ENCODE measurements at places on chromosomes 12 and 14. TPM values are rescaled to one million over a fixed set of nuclear protein-coding genes. Genes with fewer than 3 reads are reported as not detected.

GRCh38 chr14:53538316-53538881, 385.3 kb upstream of the DDHD1 start:
- no peak for DNase-seq

GATC gene
- 8.9 TPM for polyA plus RNA-seq

KLRB1 gene
- polyA plus RNA-seq, result 1.2 TPM

GRCh38 chr12:45663455-45663854, 66.1 kb upstream of the ARID2 start:
- DNase-seq, result no peak

MYF5 gene
- not detected for polyA plus RNA-seq

MSI1 gene
- 0.13 TPM for polyA plus RNA-seq

GUCY2C gene
- polyA plus RNA-seq, result not detected

TAS2R9 gene
- not detected for polyA plus RNA-seq

- DNase-seq, result no peak
Measured at GRCh38 chr12:52912711-52913430, 8.0 kb upstream of the KRT8 start.

GRCh38 chr12:44143175-44143574, 307.3 kb downstream of the TMEM117 start:
- DNase-seq, result no peak

- no peak for DNase-seq
Measured at GRCh38 chr14:55979096-55979495, 139.1 kb upstream of the PELI2 start.

GPRC5D gene
- 0.13 TPM for polyA plus RNA-seq

DNA sequence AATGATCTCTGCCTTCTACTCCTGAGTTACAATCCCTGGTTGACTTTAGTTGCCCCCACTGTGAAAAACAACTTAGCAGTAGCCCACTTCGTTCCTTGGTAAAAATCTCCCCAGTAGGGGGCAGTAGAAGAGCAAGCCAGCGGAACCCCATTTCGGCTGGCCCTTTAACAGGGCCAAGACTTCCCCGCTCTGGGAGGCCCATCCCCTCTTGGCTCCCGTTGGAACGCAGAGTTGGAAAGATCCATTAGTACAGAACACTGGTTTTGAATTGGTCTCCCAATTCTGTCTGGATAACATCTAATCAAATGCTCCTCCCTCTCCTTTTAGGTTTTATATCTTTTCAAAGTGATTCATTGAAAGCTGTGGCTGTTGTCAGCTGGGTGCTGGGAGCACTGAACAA, 1133.3 kb downstream of the BCL11B start:
- no peak for DNase-seq

SETD1B gene
- polyA plus RNA-seq, result 1.8 TPM

DNA sequence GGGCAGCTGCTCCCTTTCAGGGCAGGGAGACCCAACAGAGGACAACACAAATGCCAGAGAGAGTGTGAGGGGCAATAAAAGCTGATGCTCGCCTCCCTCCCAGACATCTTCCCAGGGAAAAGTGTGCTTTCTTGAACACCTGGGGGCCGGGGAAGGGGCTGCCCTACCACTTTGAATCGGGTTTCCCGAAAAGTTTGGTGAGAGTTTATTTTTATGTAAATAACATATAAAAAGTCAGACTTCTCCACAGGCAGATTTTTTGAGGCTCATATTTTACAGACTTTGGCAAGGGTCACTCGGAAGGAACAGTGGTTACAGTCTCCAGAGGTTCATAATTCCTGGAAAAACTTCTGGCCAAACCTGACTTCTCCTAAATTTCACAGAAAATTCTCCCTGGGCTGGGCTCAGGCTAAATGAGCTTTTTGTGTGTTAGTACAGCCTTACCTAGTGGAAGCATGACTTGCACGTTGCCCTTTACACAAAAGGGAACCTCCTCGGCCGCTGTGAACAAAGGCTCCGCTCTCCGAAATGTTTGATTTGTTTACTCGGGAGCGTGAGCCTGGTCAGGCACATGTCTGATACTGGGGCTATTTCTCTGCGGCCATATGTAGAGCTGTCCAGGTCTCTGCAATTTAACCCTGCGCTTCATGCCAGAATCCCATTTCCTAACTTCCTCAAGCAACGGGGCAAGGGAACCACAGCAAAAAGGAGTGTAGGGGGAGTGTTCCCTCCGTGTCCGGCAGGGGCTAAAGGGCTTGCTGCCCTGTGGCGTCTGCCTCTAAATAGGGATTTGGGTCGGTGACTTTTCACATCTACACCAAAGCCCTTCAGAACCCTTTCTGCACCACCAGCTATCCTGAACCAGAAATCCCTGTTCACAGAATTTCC, 3.4 kb downstream of the RTL1 start:
- no peak for DNase-seq

DNA sequence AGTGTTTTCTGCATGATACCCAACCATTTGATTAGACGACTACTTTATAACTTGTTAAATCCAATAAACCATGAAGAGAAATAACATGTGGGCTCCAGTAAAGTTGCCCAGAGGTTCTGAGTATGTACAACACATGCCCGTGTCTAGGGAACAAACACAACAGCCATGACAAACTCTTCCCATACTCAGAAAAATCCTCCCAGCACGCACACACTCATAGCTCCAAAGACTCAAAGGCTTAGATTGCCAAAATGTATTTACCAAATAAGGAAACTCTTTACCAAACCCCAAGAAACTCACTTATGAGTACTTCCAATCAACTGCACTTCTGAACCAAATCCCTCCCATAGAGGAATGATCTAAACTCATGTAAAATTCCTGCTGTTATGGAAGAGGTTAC, 17.3 kb downstream of the SART3 start:
- DNase-seq, result no peak

GRCh38 chr14:58844544-58844943, 206.8 kb downstream of the DACT1 start:
- DNase-seq, result no peak

GRCh38 chr12:132448463-132448820, 41.5 kb upstream of the FBRSL1 start:
- DNase-seq, result no peak

NELL2 gene
- 0.09 TPM for polyA plus RNA-seq

EAPP gene
- polyA plus RNA-seq, result 18.5 TPM

GRCh38 chr12:101824831-101825230, 5.9 kb downstream of the GNPTAB start:
- DNase-seq, result no peak

SMIM41 gene
- polyA plus RNA-seq, result 0.24 TPM

DNA sequence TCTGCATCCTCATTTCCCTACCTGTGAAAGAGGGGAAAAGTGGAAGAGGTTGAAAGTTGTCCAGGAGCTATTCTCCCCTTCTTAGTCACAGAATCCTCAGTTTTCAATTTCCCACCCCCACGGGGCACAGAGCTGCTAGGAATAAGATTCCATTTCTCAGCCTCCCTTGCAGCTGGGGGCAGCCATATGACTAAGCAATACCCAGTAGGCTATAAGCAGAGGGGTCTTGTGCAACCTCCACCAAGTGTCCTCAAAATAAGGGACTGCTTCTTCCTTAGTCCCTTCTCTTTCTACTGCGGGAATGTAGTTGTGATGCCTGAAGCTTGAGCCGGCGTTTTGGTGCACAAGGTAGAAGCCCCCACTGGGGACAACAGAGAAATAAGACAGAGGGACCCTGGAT, 40.9 kb downstream of the VWF start:
- no peak for DNase-seq

SELPLG gene
- 4.8 TPM for polyA plus RNA-seq

- no peak for DNase-seq
Measured at GRCh38 chr14:50676814-50677516, 8.9 kb upstream of the SAV1 start.

GRCh38 chr12:105912882-105913678, 225.7 kb downstream of the NUAK1 start:
- no peak for DNase-seq

OR9K2 gene
- not detected for polyA plus RNA-seq

- peak; percentile 2 for DNase-seq
Measured at GRCh38 chr14:76763096-76764041, 2.1 kb downstream of the VASH1 start.

- DNase-seq, result no peak
Measured at GRCh38 chr12:44616402-44616801, 259.7 kb downstream of the NELL2 start.

GRCh38 chr12:8064131-8064530, 2.0 kb downstream of the C3AR1 start:
- DNase-seq, result no peak

KCNK13 gene
- polyA plus RNA-seq, result 0.38 TPM

MMP14 gene
- 0.86 TPM for polyA plus RNA-seq

- DNase-seq, result no peak
Measured at GRCh38 chr12:67645126-67645525, 3.4 kb upstream of the DYRK2 start.

DNA sequence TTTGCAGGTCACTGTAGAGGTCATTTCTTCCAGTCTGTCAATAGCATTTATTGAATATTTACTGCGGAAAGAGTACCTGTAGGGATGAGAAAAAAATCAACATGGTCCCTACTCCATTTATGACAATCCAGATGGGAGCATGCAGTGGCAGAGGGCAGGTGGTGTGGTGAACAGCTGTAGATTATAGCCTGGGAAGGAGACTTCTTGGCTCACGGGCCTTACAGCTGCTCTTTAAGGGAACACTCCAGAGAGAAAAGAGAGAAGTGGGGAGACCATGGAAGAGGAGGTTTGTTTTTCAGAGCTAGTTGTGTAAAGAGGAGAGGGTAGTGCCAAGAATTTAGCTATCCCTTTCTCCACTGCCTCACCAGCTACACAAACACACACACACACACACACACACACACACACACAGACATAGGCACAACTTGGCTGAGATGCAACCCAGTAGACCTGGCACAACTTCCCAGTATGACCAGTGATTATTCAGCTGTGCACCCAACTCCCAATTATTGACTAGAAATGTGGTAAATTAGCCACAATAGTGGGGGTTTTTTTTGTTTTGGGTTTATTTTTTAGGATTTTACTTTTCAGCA, 41.0 kb downstream of the GPHB5 start:
- no peak for DNase-seq

GRCh38 chr12:127383281-127383680, 883.7 kb upstream of the TMEM132C start:
- no peak for DNase-seq

SPX gene
- 0.30 TPM for polyA plus RNA-seq

KRT73 gene
- not detected for polyA plus RNA-seq

DNA sequence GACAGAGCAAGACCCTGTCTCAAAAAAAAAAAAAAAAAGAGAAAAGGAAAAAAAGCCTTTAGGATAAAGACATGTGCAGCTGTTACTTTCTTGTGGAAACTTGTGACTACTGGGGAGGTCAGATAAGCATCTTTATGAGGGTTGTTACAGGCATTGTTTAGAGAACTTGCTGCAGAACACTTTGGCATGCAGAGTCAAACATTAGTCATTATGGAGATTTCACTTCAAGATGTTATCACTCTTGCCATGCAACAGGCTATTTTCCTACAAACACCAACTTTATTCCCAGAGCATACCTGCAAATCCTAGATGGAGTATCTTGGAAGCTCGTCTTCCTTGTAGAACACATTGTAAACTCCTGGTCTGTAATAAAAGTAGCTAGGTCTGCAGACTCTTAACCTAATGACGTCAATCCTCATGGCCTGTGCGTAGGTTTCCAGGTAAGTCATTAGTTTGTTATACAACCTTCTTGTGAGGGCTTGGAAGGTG, 36.3 kb upstream of the WDR89 start:
- no peak for DNase-seq

All from liver (tissue), 10 donors.